ENCODE measurements at places on chromosomes 6 and 20.

DNA sequence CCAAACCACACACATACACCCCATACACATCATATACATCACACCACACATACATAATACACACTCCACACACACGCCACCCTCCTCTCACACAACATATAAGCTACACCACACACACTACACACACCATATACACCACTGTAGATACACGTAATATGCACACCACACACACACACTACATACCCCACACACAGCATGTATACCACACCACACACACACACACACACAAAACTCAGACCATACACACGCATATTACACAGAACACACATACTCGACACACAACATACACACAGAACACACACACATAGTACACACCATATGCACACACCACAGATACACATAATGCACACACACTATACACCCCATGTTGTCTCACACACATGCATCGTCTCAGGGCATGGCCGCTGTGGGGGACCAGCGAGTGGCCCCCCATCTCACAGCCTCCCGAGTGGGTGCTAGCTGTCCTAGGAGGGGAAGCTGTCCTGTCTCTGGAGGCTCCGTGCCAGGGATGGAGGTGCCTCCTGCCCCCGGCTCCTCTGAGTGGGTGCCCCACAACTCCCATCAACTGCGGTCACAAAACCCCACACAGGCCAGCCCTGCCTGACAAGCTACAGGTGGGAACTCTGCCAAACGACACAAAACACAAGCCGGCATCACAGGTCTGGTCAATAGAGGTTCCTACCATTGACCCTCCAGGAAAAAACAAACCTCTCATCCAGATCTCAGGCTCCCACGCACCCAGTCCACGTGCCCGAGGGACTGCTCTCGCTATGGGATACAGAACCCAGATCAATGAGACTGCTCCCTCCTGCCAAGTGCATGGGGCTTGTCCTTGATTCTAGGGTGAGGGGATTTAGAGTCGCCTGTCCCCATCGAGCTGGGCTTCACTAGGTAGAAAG lies 49.1 kb downstream of the DACT2 start:
- DNase-seq = no peak

DNA sequence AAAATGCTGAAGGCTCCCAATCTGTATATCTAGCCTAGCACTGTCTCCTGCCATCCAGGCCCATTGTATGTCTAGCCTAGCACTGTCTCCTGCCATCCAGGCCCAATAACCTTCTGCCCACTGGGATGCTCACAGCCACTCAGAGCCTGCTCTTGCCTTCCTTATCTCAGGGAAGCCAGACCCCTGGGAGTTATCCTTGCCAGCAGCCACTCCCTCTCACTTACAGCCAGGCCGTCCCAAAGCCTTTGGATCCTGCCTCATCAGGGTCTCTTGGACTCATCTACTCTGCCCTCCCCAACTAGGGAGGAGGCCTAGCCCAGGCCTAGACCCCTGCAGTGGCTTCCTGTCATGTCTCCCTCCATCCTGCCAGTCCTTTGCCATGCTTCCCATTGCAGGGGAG lies 37.3 kb downstream of the KIF3B start:
- DNase-seq = no peak

GRCh38 chr6:80340280-80340679 lies 233.8 kb downstream of the BCKDHB start:
- DNase-seq = no peak

DNA sequence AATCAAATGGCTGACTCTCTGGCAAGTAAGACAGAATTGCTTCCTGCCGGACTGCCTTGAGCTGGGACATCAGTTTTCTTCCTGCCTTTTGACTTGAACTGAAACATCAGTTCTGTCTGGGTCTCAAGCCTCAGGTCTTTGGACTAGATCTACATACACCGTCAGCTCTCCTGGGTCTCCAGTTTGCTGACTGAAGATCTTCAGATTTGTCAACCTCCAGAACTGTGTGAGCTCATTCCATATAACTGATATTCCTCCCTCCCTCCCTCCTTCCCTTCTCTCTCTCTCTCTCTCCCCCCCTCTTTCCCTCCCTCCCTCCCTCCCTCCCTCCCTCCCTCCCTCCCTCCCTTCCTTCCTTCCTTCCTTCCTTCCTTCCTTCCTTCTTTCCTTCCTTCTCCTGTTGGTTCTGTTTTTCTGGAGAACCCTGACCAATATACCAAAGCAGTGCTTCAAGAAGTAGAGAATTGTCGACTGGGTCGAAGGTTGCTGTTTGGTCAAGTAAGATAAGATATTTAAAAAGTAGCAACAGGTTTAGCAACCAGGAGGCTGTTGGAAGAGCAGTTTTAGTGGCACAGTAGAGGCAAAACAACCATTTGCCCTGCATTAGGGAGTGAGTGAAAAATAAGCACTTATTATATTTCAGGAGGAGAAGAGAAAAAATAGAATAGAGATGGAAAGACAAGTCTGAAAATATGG lies 33.1 kb upstream of the CMTR1 start:
- no peak for DNase-seq

DNA sequence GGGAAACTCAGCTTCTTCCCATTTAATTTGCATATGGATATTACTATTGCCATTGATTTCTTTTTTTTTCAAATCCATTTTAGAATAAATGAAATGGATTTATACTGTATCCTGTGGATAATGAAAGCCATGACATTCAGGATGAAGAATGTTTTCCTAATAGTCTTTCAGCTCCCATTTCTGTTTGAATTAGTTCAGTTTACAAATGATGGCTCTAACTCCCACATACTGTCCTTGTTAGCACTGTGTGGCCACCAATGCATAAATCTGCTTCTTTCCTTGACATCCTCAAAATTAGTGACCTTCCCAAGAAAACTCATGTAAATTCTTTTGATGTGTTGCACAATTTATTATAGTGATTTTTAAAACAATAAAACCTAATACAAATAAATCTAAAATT lies 693.2 kb upstream of the GJE1 start:
- no peak for DNase-seq

DNA sequence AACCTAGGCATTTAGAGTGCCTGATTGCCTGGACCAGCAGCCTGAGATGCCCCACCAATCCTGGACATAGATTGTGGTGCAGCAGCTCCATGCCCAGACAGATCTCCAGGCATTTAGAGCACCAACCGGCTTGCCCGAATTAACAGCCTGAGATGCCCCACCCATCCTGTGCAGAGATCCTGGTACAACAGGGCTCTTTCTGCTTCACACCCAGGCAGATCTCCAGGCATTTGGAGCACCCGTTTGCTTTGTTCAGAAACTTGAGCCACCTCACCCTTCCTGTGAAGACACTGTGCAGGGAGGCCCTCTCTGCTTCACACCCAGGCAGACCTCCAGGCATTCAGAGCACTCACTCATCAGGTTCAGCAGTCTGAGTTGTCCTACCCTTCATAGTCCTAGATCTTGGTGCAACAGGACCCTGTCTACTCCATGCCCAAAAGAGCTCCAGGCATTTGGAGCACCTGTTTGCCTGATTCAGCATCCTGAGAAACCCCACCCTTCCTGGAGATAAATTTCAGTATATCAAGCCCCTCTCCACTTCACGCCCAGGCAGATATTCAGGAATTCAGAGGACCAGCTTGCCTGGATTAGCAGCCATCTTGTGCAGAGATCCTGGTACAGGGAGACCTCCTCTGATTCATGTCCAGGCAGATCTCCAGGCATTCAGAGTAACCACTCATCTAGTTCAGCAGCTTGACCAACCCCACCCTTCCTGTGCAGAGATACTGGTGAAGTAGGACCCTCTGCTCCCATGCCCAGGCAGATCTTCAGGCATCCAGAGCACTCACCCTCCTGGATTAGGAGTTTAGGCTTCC lies 189.2 kb upstream of the FERMT1 start:
- no peak for DNase-seq

GRCh38 chr6:151412909-151413308 lies 21.6 kb upstream of the ZBTB2 start:
- DNase-seq = no peak

GRCh38 chr20:50930976-50931305 lies 296 bp downstream of the ADNP start:
- no peak for DNase-seq

DNA sequence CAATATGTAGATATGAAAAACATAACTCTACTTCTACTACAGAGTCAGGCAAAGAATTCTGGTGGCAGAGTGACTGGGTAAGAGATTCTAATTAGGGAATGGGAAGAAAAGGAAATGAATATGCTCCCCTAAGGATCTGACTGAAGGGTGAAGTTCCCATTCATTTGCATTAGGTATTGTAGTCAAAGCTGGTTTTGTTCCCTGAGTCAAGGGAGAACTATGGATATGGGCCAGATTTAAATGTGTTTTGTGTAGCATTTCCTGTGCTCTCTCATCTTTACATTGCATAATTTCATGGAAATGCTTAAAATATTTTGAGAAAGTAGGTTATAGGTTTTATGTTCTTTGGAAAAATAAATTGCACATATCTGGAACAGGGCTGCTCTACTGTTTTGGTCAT lies 299.7 kb downstream of the BTBD3 start:
- DNase-seq = no peak

DNA sequence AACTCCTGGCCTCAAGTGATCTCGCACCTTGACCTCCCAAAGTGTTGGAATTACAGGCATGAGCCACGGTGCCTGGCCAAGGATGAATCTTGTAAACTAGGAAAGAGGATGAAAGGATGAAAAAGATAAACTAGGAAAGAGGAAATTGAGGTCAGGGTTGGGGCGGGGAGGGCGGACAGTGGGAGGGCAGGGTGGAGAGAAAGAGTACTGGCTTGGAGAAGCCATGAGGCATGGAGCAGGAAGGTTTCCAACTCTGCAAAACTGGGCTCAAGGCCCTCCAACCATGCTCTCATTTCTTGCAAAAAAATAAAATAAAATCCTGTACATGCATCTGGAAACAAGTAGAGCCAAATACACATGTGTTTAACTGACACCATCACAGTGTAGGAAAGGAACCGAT lies 256.6 kb upstream of the SGK1 start:
- no peak for DNase-seq

- DNase-seq = peak; percentile 13
Observed at GRCh38 chr6:82337688-82338257, 25.8 kb upstream of the TPBG start.

Data from LNCaP clone FGC (cell line).